Large intestine (tissue), 12 donors: ENCODE measurements at places on chromosomes 12 and 14. TPM values are rescaled to one million over a fixed set of nuclear protein-coding genes. Genes with fewer than 3 reads are reported as not detected.

DNA sequence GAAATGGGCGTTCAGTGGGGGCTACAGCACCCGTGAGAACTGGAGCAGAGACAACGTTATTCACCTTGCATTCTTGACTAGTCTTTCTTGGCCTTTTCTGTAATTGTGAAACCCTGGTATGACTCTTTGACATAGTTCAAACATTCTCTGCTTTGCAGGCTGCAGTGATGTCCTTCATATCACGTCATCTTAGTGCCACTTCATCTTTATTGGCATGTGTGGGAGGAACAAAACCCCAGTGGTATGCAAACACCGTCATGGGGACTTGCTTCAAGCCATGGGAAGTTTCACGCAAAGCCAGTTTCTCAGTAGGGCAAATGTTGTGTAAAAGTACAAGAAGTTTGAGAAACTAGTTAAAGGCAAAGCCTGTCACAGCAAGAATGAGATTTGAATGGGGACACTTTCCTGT, 20.2 kb upstream of the DUSP16 start:
- DNase-seq = no peak
- H3K4me3 ChIP-seq = no peak overlapping the region
- H3K27me3 ChIP-seq = no peaks in the 10 kb centered on the region
- peaks cover 11% of the 10 kb centered on the region for H3K4me1 ChIP-seq
- no peak overlapping the region for H3K27ac ChIP-seq

DNA sequence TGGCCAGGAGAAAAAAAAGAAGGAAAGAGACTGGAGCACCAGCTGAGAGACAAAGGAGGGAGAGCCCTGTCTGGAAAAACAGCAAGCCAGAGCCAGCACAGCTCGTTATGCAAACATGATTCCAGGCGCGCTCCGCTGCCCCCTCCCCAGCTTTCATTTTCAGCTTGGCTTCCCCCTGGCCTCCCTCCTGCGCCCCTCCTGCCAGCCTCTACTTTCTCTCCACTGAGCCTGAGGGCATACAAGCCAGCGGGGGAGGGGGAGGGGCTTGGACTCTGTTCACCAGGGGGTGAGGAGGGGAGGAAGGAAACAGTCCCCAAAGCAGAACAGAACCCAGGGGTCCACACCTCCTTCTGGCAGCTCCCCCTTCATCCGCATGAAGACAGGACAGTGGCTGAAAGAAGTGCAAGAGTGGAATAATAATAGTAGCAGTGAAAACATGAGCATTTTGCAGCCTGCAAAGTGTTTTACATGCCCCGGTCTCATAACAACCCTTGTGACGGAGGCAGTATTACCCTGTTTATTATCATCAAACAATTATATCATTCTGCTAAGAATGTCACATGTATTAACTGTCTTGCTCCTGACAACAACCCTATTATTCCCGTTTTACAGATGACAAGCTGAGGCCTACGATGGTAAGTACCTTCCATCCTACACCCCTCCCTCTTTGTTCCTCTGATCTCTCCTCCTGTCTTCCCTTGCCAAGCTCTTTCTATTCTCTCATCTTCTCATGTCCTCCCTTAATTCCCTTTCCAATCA, 24.2 kb downstream of the SMUG1 start:
- H3K27ac ChIP-seq = no peak overlapping the region
- H3K36me3 ChIP-seq = no peaks in the 10 kb centered on the region
- H3K4me1 ChIP-seq = peaks cover 46% of the 10 kb centered on the region

Gene INHBC
- 0.40 TPM for polyA plus RNA-seq

- H3K27me3 ChIP-seq = no peaks in the 10 kb centered on the region
- H3K4me1 ChIP-seq = peaks cover 19% of the 10 kb centered on the region
- peak; percentile 63 for DNase-seq
- H3K36me3 ChIP-seq = no peaks in the 10 kb centered on the region
- peak overlapping the region; percentile 93 for H3K27ac ChIP-seq
These were observed 1.2 kb downstream of the CLIP1 start for GRCh38 chr12:122421187-122421820.

- no peaks in the 10 kb centered on the region for H3K36me3 ChIP-seq
- no peaks in the 10 kb centered on the region for H3K4me1 ChIP-seq
- no peak overlapping the region for H3K4me3 ChIP-seq
- no peaks in the 10 kb centered on the region for H3K27me3 ChIP-seq
- no peak overlapping the region for H3K27ac ChIP-seq
- no peak for DNase-seq
These were observed 84.5 kb downstream of the TAOK3 start for GRCh38 chr12:118288174-118288573.

DNA sequence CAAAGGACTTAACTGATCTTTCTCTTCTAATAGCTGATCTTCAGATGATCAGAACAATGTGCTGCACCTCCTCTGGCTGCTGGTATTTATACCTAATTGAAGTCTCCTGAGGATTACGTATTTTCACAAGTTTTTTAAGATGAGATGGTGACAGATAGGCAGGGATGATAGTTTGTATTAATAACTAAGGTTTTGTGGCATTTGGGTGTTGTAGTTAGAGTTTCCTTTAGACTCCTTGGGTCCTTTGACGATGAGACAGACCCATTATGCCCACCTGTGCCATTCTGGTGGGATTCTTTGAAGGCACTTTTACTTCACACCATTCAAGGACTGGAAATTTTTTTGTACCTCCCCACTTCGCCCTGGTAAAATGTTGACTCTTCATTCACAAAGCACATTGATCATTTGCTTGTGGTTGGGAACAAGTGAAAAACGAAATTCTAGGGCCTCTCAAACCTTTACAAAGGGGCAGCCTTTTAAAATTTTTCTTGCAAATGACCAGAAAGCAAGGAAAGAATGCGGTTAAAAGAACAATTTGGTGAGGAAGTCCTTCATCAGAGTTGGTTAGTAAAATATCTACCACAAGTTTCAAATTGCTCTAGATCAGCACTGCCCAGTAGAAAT, at the start of gene IFNG:
IFNG (minus strand) TSS at position 60 of the 624 bp plus-strand sequence. CDS start 125 bp downstream, outside the sequence.
- H3K27me3 ChIP-seq = no peaks in the 10 kb centered on the region
- H3K36me3 ChIP-seq = no peaks in the 10 kb centered on the region
- H3K4me1 ChIP-seq = no peaks in the 10 kb centered on the region

DNA sequence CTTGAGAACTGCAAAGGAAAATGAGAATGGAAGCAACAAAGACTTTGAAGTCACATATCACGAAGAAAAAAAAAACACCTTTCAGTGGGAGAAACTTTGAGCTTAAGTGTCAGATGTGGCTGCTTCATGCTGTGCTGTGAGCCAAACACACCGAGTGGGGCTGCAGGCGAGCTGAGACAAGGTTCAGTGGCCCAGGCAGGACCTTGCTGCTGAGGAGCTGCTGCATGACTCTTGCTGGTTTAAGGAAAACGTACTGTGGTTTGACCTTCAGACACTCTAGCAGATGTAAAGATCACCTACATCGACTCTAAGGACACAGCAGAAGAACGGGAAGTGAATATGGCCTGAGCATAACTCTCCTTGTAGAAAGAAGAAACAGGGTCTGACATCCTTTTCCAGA, 118.1 kb upstream of the OR4E1 start:
- no peaks in the 10 kb centered on the region for H3K27me3 ChIP-seq
- DNase-seq = no peak
- no peaks in the 10 kb centered on the region for H3K36me3 ChIP-seq
- no peaks in the 10 kb centered on the region for H3K4me1 ChIP-seq

GRCh38 chr14:99619835-99620834, 16.1 kb upstream of the CCDC85C start:
- no peaks in the 10 kb centered on the region for H3K27me3 ChIP-seq
- H3K27ac ChIP-seq = no peak overlapping the region
- DNase-seq = no peak
- no peaks in the 10 kb centered on the region for H3K4me1 ChIP-seq

GRCh38 chr14:99389174-99389826, 91.4 kb downstream of the SETD3 start:
- DNase-seq = peak; percentile 42
- no peak overlapping the region for H3K27ac ChIP-seq
